Fibroblast of lung (primary cell): ENCODE measurements at places on chromosomes 5 and 9. TPM values are rescaled to one million over a fixed set of nuclear protein-coding genes. Genes with fewer than 3 reads are reported as not detected.
A peak's percentile ranks its signal among the peaks of the same experiment; 100 is the strongest.

OBP2B gene
- not detected in 2 replicates for total RNA-seq

DNA sequence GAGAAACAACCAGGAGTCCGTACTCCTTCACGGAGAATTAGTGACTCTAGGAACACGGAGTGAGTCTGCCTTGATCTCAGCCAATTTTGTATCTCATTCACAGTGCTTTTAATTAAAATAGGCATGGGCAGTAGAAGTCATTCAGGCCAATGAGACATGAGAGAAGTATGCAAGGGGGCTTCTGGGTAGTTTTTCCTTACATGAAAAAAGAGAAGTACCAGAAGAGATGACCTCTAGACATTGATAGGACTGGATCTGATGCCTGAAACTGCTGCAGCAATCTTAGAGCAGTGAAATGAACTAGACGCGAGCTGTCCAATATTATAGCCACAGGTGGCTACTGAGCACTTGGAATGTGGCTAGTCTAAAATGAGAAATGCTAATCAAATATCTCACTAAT lies 187.7 kb upstream of the TLE4 start:
- no peak for DNase-seq
- H3K4me1 ChIP-seq: no peaks in the 10 kb centered on the region
- H3K27ac ChIP-seq: no peak overlapping the region
- H3K4me3 ChIP-seq: no peak overlapping the region
- H3K27me3 ChIP-seq: no peaks in the 10 kb centered on the region
- H3K36me3 ChIP-seq: no peaks in the 10 kb centered on the region

DNA sequence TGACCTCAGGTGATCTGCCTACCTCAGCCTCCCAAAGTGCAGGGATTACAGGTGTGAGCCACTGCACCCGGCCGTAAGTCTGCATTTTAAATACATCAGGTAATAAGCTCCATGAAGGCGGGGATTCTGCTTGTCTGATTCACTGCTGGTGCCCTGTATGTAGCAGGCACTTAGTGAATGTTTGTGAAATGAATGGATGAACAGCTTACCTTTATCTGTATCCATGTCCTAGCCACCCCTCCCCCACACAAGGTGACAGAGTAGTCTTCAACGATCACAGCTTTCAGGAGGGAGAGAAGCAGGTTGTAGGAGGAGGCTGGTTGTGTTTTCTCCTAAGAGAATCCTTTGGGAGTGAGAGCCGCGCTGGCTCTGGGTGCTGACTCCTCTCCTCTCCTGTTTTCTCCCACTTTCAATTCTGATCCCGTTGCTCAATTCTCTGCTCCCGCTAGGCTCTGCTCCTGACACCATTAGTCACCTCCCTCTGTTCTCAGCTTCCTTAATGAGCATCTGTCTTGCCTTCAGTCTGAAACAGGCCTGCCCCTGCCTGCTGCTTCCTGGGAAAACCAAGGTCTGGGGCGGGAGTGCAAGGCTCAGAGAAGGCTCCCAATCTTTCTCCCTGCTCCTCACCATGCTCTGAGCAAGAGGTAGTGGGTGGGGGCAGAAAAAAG lies 88.8 kb upstream of the CTNNA1 start:
- no peak overlapping the region for H3K4me3 ChIP-seq
- no peak overlapping the region for H3K27ac ChIP-seq
- H3K27me3 ChIP-seq: peaks cover 2% of the 10 kb centered on the region
- no peaks in the 10 kb centered on the region for H3K4me1 ChIP-seq
- peak; percentile 55 for DNase-seq

- no peaks in the 10 kb centered on the region for H3K36me3 ChIP-seq
- no peak overlapping the region for H3K4me3 ChIP-seq
- peaks cover 12% of the 10 kb centered on the region for H3K27me3 ChIP-seq
- H3K27ac ChIP-seq: no peak overlapping the region
- H3K4me1 ChIP-seq: no peaks in the 10 kb centered on the region
These were observed 5.6 kb downstream of the OLFM1 start for GRCh38 chr9:135093111-135093510.

GRCh38 chr9:21936161-21936560 lies 58.0 kb downstream of the CDKN2A start:
- H3K27ac ChIP-seq: no peak overlapping the region
- H3K36me3 ChIP-seq: no peaks in the 10 kb centered on the region
- H3K4me1 ChIP-seq: peaks cover 3% of the 10 kb centered on the region

DNA sequence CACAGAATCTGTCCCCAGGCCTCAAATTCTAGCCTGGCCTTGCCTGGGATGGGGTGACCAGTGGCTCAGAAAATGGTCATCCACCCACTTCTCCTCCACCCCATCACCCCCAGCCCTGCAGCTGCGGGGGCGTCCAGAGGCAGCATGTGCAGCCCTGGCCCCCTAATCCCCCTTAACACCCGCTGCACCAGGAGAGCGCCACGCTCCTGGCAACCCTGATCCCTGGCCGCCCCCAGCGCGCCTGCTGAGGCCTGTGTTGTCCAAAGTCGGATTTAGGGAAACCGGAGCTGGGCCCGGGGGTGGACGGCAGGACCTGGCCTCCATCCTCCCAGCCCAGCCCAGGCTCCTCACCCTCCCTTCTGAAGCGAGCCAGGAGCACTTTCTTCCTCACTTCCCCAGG lies 22.0 kb downstream of the NR5A1 start:
- no peak for DNase-seq
- no peaks in the 10 kb centered on the region for H3K36me3 ChIP-seq

DNA sequence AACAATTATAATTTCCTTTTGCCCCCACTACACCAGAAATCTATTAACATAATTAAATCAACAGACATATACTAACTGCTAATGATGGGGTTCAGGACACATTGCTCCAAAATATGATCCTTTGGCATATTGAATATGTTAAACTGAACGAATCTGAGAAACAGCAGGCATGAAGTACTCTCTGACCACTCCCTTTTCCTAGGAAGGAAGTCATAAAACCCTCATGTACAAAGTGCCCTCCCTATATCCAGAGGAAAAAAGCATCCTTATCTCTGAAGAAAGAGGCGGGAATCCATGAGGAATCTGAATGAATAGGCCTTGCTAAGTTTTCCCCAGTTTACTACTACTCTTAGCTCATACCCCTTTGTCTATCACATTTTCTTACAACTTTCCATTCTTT lies 67.9 kb downstream of the ADAMTS6 start:
- H3K27ac ChIP-seq: no peak overlapping the region
- H3K36me3 ChIP-seq: peaks cover 3% of the 10 kb centered on the region
- H3K4me1 ChIP-seq: no peaks in the 10 kb centered on the region
- no peak for DNase-seq
- H3K4me3 ChIP-seq: no peak overlapping the region
- no peaks in the 10 kb centered on the region for H3K27me3 ChIP-seq
